ENCODE measurements at places on chromosomes 2 and 18.

DNA sequence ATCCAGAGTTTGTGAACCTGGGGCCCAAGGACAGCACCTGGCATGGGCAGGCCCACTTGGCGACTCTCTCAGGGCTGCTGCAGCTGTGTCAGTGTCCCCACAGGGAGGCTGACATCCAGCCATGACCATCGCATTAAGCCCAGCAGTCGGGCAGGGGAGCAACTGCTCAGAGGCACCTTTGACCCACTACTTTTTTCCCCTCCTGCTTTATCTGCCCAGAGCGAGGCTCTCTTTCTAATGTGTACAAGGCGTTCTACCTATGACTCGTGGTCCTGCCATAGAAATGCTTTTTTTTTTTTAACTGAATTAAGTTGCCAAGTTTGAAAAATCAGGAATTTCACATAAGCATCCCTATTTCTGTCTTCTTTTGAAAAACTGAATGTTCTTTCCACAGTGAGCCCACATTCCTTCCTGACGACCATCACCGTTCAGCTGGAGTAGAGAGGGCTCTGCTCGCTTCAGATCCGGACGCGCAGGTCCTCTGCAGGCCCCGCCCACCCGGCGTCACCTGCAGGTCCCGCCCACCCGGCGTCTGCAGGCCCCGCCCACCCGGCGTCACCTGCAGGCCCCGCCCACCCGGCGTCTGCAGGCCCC lies 403 bp upstream of the CLUL1 start:
- no peak for DNase-seq

DNA sequence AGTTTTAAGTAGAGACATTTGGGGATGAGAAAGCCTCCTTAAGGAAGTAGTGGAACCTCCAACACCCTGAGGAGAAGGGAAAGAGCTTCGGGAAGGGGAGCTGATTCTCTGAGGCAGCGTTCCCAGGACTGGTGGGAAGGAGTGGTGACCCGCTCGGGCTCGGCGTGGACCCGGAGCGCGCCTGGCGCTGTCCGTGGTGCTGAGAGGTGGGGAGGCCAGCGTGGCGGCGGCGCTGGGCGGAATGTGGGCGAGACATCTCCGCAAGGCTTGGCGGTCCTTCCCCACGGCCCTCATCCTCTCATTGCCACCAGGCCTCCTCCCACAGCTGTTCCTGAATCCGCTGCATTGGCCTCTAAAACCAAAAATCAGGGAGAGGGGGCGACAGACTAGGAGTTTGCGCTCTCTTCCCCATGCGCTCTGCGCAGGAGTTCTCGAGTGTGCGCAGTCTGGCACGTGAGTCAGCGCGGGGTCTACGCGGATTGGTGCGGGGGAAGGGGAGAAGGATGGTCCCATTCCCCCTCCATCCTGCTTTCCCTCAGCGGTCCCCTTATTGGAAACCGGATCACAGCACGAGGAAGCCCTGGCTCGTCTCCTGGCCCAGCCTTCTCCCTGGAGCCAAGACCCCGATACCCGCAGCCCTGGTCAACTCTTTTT lies 857 bp downstream of the RESP18 start:
- DNase-seq = no peak

DNA sequence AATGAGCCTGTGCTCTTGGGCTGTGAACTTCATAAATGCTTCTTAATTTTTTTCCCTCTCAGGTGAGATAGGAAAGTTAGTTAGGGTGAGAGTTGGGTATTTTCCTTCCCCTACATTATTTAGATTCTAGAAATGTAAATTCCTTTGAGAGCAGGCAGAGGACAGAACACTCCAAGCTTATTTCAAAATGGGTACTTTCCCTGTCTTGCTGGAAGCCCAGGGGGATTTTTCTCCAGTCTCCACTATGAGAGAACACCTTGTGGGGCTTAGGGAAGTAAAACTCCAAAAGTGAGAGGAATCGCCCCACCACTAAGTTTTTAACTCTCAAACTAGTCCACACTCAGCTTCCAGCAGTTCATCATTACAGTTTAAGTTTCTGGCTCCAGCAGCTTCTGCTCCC lies 253.2 kb upstream of the CTAGE1 start:
- no peak for DNase-seq

- no peak for DNase-seq
These were observed 72.5 kb upstream of the NYAP2 start for GRCh38 chr2:225326969-225327368.

DNA sequence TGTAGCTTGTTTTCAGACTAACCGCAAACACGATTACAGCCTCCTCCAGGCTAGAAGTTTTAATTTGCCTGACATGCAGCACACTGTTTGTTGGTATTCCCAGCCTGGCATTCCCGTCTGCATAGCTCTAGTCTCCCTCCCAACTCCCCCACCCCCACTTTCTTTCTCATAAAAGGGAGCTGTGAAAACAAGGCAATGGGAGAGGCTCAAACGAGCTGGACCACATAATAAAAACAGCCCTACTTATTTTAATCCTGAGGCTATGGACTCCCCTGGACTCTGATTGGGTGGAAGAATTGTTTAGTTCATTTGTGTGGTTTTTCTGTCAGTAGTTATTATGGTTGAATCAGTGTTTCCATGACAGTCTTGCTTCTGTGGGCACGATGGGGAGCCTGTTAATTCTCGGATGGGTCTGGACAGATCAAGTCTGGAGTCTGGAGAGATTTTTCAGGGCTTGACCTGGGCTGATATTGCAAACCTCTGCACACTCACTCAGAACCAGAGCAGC lies 1.2 kb downstream of the STON1 start:
- DNase-seq = no peak

- no peak for DNase-seq
These were observed 148.7 kb upstream of the DSEL start for GRCh38 chr18:67665266-67665665.

All from stimulated activated CD8-positive, alpha-beta memory T cell treated with anti-CD3 and anti-CD28 coated beads, Interleukin-7, amount 100 ng/mL, for 24 hours (primary cell).